Colonic mucosa (tissue), 4 donors: ENCODE measurements at places on chromosomes 7 and 10. TPM values are rescaled to one million over a fixed set of nuclear protein-coding genes. Genes with fewer than 3 reads are reported as not detected.

DNA sequence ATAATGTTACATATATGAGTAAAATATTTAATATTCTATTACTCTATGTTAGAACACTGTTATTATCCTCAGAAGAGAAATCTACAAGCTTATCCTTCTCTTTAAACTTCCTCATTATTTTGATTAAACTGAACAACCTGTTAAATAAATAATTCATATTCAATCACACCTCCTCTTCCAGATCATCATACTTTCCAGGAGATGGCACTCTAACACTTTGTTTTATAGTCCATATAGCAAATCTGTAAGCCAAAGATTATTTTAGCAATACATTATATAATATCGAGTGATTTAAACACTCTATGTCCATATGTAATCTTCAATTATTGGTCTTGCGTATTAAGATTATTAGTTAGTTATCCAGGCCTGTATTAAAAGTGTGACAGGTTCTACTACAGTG lies 694.1 kb downstream of the ANKRD7 start:
- no peaks in the 10 kb centered on the region for H3K36me3 ChIP-seq
- DNase-seq: no peak
- H3K27ac ChIP-seq: no peak overlapping the region
- H3K4me1 ChIP-seq: no peaks in the 10 kb centered on the region
- no peak overlapping the region for H3K4me3 ChIP-seq
- no peaks in the 10 kb centered on the region for H3K27me3 ChIP-seq

The NRF1 gene
- 15.7 TPM for total RNA-seq

DNA sequence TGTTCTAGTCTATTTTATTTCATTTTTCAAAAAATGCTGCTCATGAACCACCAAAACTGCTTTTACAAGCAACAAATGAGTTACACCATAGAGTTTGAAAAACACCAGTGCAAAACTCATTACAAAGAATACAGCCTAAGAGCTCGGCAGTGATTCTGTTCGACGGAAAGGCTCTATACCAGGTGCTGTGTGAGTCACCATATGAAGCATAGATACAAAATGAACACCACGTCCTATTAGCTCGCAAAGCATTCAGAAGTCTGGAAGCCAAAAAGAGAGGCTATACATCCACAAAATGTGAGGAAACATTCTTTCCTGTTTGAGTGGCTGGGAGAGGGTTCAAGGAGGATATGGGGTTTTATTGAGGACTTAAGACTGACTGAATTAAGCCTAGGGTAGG lies 136.1 kb downstream of the ATE1 start:
- H3K27me3 ChIP-seq: no peaks in the 10 kb centered on the region
- no peaks in the 10 kb centered on the region for H3K4me1 ChIP-seq
- no peak for DNase-seq
- H3K36me3 ChIP-seq: no peaks in the 10 kb centered on the region
- H3K27ac ChIP-seq: no peak overlapping the region

- H3K27ac ChIP-seq: no peak overlapping the region
- H3K27me3 ChIP-seq: no peaks in the 10 kb centered on the region
Observed at GRCh38 chr7:33261585-33261984, 132.2 kb downstream of the BBS9 start.
